ENCODE measurements at places on chromosomes 12 and 14.
A peak's percentile ranks its signal among the peaks of the same experiment; 100 is the strongest.

GRCh38 chr12:114512351-114512750 lies 106.4 kb upstream of the TBX5 start:
- no peak for DNase-seq

GRCh38 chr12:71439613-71440344 lies at the start of gene LGR5:
LGR5 (plus strand) TSS chr12:71439798; CDS start chr12:71440081, 283 bp downstream.
- DNase-seq: peak; percentile 86

GRCh38 chr14:103762541-103762940 lies 46.9 kb downstream of the ZFYVE21 start:
- no peak for DNase-seq

- DNase-seq: no peak
These were observed 11.4 kb downstream of the RIOX1 start for GRCh38 chr14:73502017-73502619.

All from left hindlimb (tissue), 1 donor.